Fibroblast of the conjunctiva (primary cell): ENCODE measurements at places on chromosomes 16 and 17.

- DNase-seq: no peak
Measured at GRCh38 chr17:80879723-80880647, 111.7 kb upstream of the CHMP6 start.

GRCh38 chr16:8959921-8960787 is 3.6 kb downstream of the USP7 start:
- DNase-seq: no peak

GRCh38 chr17:56119936-56120335 is 33.3 kb upstream of the ANKFN1 start:
- no peak for DNase-seq

DNA sequence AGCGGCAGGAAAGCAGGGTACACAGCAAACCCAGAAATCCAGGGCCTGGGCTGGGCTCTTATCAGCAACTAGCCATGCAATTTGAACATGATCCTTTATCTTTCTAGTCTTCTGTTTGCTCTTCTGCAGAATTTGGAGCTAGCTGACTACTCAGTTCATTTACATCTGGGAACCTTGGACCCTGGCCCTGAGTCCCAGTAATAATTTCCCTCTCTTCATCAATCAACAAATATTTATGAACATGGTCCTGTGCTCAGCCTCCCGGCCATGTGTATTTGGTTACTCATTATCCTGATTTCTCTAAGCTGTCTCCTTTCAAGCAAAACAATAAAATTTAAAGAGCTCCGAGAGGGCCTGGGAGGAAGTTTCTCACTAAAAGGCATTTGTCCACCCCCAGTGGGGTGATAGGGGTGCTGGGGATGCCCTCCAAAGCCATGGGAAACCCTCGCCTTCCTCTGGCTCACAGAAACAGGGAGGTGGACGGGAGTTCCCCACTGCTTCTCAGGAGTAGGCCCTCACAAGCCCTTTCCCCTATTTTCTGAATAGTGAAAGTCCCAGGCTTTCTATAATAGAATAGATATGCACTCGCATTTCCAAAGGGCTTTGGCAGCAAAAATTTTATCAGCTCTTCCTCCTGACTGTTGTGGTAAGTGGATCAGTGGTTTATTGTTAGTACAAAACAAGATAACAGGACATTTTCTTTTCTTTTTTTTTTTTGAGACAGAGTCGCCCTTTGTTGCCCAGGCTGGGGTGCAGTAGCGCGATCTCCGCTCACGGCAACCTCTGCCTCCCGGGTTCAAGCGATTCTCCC is 6.9 kb upstream of the WDR59 start:
- DNase-seq: no peak

DNA sequence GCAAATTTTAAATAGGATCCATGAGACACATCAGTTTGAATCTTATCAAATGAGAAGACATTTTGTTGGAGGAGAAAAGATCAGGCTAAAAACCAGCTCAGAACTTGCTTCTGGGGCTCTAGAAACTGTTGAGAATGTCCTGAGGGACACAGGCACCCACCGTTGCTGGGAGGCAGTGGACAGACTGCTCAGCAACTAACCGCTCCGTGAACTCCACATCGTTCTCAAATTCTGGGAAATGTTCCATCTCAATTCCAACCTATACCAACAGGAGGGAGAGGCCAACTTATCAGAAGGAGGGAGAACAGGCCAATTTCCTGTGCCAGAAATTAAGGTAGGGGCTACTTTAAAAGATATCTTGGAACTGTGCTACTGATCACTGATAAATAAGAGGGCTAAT is 8.3 kb downstream of the TAT start:
- no peak for DNase-seq

DNA sequence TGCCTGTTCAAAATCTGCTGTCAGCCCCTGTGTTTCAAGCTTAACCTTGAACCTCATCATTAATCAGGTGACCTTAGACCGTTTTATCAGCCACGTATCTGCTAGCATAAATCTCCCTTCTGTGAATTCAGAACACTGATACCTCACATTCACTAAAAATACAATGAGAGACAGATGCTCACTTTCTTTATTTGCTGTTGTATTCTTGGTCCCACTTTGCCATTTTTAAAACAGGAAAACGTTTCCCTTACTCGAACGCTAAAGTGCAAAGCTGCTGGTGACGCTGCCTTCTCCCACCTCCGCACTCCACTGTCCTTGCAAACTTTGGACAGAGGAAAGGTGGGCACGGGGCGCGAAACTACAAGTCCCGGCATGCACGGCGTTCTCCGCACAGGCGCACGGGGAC is 220 bp upstream of the ARHGAP44 start:
- no peak for DNase-seq

DNA sequence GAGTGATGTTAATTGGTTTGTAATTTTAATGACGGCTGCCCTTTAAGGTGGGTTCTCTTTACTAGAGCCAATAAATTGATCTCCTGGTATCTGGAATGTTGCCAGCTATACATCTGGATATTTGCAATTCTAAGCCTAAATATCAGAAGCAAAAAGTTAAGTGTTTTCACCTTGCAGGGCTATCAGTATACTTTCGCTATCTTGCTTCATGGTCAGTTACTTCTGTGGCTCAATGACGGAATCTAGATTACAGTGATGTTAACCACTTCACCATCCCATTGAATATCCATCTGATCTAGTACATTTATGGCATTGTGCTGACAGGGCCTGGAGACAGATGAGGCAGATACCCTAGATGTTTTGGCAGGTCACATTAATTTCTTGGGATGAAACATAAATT is 28.3 kb downstream of the CCL4 start:
- DNase-seq: no peak

DNA sequence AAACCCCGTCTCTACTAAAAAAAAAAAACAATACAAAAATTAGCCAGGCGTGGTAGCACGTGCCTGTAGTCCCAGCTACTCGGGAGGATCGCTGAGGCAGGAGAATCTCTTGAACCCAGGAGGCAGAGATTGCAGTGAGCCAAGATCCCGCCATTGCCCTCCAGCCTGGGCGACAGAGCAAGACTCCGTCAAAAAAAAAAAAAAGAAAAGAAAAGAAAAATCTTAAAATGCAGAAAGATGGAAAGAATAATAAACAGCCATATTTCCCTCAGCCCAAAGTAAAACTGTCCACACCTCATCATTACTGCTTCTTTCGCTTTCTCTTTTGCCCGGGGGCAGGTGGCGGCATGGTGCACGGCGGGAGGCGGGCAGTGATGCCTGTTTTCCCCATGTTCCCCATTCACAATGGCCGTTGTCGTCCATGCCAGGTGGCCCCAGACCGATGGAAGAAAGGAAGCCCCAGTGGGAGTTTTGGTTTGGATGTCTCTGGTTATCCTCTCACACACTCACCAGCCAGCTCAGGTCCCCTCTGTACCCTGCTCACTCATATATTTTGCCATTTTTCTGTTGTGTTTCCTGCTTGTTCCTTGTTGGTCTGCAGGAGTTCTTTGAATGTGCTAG is 37.0 kb upstream of the PEMT start:
- DNase-seq: no peak

GRCh38 chr16:65728167-65728566 is 606.3 kb upstream of the CDH11 start:
- no peak for DNase-seq

DNA sequence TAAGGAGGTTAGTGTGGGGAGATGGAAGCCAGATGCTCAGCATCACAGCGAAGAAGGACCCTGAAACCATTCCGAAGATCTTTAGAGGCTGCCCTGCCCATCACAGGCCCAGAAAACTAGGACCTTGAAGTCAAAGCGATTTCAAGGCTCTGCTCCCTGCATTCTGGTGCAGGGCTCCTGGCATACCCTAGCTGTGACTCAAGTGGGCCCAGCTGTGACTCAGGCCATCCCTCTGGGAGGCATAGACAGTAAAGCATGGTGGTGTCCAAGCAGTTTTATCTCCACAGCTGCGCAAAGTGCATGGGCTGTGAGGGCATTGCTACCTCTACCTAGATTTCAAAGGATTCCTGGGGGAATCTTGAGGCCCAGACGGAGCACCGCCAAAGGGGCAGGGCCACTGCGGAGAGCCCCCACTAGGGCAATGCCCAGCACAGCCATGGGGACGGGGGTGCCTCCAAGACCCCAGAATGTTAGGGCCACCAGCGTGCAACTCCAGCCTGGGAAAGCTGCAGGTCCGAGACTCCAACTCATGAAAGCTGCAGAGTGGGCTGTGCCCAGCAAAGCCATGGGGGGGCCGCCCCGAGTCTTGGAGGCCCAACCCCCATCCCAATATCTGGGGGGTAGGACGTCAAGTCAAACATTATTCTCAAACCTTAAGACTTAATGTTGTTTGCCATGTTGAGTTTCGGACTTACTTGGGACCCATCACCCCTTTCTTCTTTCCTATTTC is 11.7 kb upstream of the ZNF594 start:
- DNase-seq: no peak

GRCh38 chr16:88649924-88650748 is 717 bp downstream of the CYBA start:
- no peak for DNase-seq

DNA sequence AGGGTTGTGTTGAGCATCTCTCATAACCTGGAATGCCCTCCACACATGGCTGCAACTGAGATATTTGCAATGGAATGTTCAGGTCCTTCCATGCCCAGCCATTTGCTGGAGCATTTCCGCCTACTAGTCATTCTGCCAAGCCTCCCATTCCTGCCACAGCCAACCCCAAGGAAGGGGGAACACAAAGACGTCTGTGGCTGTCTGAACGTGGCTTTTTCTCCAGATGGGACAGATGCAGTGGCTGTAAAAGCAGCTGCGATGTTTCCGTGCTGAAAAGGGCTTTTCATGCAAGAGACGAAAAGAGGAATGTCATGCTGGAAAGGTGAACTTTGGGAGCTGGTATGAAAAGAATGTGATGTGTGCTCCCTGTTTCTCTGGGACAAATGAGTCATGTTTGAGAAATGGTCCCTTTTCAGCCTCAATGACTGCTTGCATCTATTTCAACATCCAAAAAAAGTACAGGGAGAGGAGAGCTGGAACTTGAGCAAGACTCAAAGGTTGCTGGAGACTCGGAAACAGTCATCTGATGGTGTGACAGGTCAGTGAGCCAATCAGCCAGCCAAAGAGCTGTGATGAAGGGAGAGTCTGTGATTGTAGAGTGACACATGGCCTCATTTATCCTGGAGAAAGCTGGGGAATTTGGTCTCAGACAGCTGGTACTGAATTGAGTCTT is 208.9 kb downstream of the SHISA9 start:
- no peak for DNase-seq

DNA sequence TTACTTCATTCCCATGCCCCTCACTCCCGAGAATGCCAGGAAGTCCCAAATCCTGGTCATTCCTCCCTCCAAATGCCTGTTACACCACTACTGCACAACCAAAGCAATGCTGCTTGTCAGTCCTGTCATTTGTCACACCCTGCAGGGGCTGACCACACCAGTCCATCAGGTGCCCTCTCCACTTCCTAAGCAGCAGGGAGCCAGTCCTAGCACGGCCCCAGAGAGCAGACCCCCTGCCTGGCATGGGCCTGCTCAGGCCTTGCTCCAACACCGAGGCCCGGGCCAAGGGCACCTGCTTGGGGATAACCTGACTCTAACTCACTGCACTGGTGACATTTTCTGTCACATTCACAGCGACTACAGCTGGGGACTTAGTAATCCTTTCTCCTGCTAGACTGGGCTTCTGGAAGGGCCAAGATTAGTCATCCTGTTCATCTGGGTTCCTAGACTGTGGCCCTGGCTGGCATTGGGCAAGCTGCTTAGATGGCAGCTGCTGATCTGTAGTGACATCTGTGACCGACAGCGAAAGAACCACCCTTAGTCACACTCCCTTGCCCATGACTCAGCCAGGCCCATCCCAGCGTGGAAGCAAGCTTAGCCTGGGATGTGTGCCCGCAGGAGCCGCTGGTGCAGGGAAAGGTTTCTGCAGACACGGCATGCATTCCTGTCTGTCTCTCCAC is 5.4 kb downstream of the ALYREF start:
- DNase-seq: no peak

GRCh38 chr17:228951-229708 is 47.7 kb upstream of the DOC2B start:
- no peak for DNase-seq
